ENCODE measurements at places on chromosomes 6 and 20.

DNA sequence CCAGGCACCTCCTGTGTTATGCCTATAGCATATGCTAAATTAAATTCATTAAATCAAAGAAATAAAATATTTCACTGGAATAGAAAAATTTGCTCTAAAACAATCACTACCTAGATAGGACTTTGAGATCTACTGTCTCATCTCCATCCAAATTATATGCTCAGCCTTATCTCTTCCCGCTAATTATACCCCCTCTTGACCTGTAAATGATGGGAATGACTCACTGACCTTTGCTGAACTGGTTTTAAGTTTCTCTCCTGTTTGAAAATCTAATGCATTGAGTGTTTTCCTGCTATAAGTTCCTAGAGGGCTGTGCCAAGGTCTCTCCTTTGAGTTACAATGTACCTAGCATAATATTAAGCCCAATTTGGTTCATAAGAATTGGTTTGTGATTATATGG, 110.1 kb downstream of the BMP2 start:
- DNase-seq: no peak

DNA sequence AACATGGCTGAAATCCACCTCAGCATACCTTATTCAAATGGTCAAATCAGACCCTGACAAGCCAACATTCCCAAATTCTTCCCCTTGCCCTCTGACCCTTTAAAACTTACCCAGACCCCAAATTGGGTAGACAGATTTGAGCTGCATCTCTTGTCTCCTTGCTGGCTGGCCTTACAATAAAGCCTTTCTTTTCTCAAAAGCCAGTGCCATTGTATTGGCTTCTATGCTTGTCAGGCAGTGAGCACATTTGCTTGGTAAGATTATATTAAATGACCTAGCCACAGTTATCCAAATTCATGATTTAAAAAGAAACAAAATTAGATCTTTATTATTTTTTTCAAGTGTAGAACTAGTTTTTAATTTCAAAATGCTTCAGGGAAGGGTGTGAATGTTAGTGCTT, 67.8 kb upstream of the FAM83B start:
- DNase-seq: no peak

DNA sequence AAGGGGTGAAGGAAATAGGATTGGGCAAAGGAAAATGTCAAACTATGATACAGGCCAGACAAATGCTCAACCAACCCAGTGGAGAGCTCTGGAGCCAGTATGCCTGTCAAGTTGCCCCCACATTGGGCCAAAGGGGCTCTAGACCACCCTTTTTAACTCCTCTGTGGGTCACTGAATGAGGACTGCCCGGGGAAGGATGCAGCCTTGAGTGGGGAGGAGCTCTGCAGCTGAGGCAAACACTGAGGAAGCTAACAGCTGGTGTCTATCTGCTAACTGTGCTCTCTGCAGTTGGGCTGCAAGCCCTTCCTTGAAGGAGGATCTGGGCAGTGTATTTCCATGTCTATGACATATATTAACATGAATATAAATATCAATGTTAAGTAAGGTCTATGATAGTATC, 98.4 kb upstream of the PRSS16 start:
- DNase-seq: no peak

GRCh38 chr20:63215101-63216040, 560 bp downstream of the YTHDF1 start:
- DNase-seq: no peak

DNA sequence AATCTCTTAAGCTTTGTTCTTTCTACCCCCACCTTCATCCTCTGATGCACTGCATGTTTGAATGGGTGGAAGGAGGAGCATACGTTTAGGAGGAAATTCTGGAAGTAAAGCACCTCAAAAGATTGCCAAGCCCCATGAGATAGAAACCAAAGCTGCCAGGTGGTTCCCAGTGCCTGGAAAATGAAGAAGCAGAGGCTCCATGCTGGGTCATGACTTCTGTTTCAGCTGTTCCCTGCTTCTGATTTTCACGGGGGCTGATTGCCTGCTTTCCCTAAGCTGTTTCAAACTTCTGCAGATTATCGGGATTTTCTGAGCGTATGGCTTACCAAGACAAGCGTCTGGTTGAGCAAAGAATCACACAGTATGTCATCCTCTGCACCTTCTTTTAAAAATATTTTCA, 87.5 kb upstream of the SYNDIG1 start:
- DNase-seq: no peak

DNA sequence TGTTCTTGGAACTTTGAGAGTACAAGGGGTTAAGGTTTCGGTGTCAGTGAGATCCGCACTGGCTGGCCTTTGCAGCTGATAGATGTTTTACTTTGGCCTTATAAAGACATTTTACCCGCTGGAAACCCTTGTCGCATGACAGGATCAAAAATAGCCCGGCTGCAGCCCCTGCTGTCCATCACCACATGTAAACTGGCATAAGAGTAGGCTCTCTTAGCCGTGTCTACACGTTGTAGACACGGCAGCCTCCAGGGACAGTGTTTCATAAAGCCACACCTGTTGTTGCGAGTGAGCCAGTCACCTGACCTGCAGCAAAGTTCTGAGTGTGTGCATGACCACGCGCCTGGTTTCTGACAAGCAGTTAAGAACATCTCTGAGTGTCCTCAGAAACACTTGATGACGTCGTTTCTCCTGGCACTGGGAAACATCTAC, 8.5 kb downstream of the RBM24 start:
- DNase-seq: no peak

GRCh38 chr20:51750037-51750769, 18.0 kb downstream of the ATP9A start:
- DNase-seq: peak; percentile 53

- DNase-seq: no peak
Measured at GRCh38 chr6:38057994-38058393, 238.5 kb downstream of the ZFAND3 start.

DNA sequence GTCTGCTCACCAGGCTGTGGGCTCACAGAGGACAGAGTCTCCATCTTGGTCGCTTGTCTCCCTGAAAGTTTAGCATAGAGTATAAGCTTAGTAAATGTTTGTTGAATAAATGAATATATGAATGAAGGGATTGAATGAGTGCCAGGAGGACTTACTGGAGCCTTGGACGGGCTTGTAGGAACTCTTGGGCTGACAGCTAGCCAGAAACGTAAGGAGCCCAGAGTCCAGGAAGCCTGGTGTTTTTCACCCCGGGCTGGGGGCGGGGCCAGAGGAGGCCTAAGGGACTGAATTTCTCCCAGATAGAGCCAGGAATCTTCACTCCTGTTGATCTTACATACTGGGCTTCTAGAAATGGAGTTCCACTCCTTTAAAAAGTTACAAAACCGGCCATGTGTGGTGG, 68.5 kb upstream of the SRSF6 start:
- DNase-seq: no peak

GRCh38 chr6:27293436-27294098, 18.5 kb downstream of the POM121L2 start:
- DNase-seq: no peak

- no peak for DNase-seq
Measured at GRCh38 chr6:84150705-84151104, 76.7 kb downstream of the CEP162 start.

GRCh38 chr6:8108759-8109539, 6.6 kb upstream of the EEF1E1 start:
- DNase-seq: no peak

DNA sequence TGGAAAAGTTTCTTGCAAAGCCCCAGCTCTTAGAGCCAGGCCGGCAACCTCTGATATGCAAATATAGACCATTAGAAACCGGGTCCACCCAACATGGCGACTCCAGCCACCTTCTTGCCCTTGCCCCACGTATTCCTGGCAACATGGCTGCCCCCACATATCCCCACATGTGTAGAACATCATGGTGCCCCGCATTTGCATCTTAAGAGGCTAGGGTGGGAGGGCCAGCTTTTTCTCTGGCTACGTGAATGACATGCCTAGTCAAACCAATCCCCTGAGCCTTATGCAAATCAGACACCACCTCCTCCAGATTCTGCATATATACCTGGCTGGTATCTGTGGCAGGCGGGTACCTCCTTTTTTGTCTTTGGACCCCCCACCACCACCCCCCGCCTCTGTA, 106.1 kb upstream of the PTPRT start:
- DNase-seq: no peak

- no peak for DNase-seq
Measured at GRCh38 chr20:58402827-58403226, 13.8 kb downstream of the VAPB start.

DNA sequence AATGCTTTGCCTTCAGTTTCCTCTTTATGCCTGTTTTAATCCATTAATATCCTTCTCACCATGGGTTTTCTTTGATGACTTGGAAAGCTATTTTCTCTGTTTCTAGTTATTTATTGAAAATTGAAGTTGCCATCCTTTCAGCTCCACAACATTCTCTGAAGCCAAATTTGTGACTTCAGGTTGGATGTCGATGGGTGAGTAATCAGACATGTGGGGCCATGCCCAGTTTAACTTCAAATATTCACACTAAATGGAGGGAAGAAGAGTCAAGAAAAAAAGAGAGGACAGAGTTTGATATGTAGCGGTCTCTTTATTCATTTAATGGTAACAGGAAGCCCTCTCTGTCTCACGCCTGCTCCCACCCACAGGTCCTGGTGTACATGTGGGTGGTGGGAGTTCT, 89.1 kb upstream of the RIPOR2 start:
- DNase-seq: no peak

- DNase-seq: no peak
Measured at GRCh38 chr20:44746367-44747165, 901 bp downstream of the KCNK15 start.

DNA sequence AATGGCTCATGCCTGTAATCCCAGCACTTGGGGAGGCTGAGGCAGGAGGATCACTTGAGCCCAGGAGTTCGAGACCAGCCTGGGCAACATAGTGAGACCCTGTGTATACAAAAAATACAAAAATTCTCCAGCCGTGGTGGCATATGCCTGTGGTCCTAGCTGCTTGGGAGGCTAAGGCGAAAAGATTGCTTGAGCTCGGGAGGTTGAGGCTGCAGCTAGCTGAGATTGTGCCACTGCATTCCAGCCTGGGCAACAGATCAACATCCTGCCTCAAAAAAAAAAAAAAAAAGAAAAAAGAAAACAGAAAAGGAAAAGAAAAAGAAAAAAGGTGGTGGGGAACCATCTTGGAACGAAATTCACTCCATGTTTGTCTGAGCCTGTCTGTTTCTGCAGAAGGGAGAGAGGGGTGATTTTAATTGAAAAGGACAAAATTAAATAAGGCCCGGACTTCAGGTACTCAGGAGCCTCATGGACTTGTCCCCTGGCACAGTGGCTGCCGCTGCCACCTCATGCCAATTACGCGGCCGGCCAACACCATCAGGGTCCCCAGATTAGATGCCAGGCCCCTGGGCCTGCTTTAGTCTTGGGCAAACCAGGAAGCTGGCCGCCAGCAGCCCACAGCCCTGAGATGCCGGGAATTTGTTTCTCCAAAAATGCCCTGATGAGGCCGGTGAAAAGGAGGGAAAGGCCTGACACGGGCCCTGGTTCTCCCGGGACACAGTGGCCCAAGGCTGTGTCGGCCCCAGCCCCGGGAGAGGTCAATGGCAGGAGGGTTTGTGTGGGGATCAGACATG, 37.8 kb upstream of the STX16 start:
- no peak for DNase-seq

DNA sequence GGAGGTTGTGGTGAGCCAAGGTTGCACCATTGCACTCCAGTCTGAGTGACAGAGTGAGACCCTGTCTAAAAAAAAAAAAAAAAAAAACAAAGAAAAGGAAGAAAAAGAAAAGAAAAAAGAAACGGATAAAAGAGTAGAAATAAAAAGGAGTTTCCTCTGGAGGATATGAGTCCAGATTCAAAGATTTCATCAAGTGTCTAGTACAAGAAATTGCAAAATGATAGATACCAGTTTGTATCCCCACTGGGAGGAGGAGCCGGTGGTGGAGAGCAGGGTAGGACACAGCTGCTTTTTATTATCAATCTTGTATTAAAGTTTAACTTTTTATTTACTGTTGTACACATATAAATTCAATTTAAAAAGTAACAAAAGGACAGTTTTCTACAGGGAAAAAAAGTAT, 113.9 kb downstream of the BMP7 start:
- DNase-seq: no peak

DNA sequence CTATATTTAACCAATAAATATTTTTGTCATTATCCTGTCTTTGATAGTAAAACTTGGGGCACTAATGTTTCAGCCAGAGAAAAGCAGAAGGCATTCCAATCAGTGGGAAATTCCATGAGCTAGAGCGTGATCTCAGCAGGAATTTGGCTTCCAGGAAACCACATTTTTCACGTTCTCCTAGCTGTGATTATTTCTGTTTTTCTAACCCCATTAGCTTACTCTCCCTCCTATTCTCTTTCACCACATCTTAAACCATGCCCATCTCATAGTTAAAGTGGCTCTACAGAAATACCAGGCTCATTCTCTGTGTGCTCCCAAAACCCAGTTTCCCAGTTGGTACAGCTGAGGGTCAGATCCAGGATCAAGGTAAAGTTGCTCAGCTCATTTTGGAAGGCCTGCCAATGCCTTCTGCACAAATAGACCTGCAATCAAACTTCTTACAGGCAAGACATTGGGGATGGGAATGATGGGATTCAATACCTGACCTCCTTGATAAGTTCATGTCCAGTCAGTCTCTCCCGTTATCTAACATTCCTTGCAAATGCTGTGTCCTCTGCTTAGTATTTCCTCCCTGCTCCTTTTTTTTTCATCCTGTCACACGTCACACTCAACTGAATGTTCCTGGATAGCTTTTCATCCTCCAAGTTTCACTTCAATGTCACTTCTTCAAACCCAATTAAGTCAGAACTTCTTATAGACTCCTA, 33.1 kb upstream of the TMEM30A start:
- DNase-seq: no peak

DNA sequence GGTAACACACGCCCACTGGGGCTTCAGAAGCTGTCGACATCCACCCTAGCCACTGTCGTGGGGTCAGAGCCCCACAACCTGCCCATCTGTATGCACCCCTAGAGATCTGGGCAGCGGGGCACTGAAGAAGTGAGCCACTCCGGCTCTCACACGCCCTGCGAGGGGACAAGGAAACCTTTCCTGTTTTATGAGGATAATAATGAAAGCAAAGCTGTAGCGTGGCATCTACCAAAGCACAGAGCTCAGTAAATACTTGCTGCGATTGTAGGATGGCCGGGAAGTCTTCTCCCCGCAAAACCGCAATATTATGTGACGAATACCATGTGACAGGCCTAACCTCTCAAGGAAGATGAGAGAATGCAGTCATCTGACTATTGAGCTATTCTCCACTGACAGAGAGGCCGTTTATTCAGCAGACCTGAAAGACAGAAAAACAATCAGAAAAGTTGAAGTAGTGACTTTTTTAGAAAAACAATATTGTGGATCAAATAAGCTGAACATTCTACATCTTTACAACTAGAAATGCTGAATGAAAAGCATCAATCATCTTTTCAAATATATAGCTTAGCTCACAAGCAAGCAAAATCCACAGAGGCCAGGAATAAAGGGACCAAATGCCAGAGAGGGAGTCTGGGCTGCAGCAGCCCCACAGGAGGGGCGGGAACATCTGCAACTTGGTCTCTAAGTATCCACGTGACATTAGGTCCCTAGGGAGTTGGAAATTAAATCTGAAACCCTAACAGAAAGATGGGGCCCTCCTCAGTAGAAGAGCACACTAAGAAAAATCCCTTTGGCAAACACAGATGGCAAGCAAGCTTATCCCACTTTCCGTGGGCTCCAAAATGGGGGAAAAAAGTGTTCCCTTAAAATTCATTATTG, 207.8 kb downstream of the TTLL2 start:
- DNase-seq: no peak

- DNase-seq: no peak
Measured at GRCh38 chr6:148987982-148988381, 241.2 kb downstream of the UST start.

GRCh38 chr6:118650582-118651281, 659 bp downstream of the CEP85L start:
- DNase-seq: peak; percentile 51

GRCh38 chr6:109298605-109299264, 83.5 kb downstream of the CD164 start:
- no peak for DNase-seq

- peak; percentile 17 for DNase-seq
Measured at GRCh38 chr6:75204217-75204958, 1.5 kb downstream of the COL12A1 start.
